COLO829 (cell line): ENCODE measurements at places on chromosomes 1 and 21.

DNA sequence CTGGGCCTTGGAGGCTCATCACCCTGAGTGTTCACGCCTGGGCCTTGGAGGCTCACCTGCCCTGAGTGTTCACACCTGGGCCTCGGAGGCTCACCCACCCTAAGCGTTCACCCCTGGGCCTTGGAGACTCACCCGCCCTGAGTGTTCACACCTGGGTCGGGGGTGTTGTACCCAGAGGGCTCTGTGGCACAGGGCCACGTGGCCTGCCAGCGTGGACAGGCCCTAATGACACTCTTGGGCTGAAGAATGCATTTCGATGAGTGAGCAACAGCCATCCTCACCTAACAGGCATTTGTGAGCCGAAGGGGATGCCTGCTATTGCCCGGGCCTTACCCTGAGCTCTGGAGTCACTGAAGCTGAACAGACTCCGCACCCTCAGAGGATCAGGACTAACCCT lies 17.5 kb downstream of the SLC19A1 start:
- no peak for DNase-seq

GRCh38 chr1:224064150-224064549 lies 49.8 kb upstream of the FBXO28 start:
- no peak for DNase-seq

DNA sequence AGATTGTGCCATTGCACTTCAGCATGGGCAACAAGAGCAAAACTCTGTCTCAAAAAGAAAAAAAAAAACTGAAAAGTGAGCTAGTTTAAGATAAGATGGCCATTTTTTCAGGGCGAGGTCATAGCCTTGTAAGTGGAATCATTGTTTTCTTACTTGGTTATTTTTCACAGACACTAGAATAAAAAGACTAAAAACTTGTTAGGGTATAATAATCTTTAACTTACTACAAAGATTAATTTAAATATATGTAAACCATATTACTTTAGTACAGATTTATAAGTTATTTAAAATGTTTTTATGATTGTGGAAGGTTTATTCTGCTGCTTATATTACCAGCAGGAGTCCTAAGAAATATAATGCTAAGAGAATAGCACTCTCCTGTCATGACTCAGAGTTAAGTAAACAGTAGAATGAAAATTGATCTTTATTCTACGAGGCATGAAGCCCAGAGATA lies 23.5 kb downstream of the ANGPTL1 start:
- DNase-seq: no peak

- no peak for DNase-seq
These were observed 735.9 kb downstream of the NCAM2 start for GRCh38 chr21:21734088-21734487.

DNA sequence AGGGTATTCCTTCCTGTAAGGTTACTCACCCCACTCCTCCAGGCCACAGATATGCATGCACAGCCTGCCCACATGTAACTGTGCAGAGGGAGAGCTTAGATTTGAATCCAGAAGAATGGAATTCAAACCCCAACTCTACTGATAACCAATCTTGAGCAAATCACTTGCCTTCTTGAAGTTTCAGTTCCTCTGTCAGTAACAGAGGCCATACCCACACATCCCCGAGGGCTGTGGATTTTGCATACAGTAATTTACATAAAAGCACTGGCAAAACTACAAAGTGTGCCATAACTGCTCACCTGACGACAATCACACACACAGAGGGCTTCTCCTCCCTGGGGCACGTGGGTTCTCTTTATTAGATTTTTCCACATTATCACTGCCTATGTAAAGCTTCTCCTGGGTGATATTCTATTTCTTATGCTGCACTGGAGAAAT lies 18.6 kb downstream of the CD247 start:
- no peak for DNase-seq

GRCh38 chr1:170592591-170593111 lies 60.7 kb downstream of the GORAB start:
- DNase-seq: no peak

DNA sequence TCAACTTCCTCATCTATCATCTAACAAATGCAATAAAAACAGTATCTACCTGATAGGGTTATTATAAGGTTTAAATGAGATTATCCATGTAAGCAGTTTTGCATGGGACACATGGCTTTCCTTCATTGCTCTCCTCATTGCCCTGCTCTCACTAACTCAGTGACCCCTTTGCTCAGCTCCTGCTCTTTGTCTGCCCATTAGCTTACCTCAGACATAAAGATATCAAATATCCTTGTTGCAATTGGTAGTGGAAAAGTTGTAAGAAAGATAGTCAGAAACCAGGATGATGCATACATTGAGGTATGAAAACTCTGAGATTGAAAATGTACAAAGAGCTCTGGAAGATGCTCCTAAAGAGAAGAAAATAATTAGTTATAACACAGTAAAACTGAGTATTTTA lies 89.8 kb downstream of the EVI5 start:
- DNase-seq: no peak

- DNase-seq: no peak
These were observed 146.0 kb downstream of the SLC30A10 start for GRCh38 chr1:219782311-219782710.
